Activated naive CD8-positive, alpha-beta T cell treated with anti-CD3 and anti-CD28 coated beads for 36 hours (primary cell): ENCODE measurements at places on chromosomes 2 and 18. TPM values are rescaled to one million over a fixed set of nuclear protein-coding genes. Genes with fewer than 3 reads are reported as not detected.

DNA sequence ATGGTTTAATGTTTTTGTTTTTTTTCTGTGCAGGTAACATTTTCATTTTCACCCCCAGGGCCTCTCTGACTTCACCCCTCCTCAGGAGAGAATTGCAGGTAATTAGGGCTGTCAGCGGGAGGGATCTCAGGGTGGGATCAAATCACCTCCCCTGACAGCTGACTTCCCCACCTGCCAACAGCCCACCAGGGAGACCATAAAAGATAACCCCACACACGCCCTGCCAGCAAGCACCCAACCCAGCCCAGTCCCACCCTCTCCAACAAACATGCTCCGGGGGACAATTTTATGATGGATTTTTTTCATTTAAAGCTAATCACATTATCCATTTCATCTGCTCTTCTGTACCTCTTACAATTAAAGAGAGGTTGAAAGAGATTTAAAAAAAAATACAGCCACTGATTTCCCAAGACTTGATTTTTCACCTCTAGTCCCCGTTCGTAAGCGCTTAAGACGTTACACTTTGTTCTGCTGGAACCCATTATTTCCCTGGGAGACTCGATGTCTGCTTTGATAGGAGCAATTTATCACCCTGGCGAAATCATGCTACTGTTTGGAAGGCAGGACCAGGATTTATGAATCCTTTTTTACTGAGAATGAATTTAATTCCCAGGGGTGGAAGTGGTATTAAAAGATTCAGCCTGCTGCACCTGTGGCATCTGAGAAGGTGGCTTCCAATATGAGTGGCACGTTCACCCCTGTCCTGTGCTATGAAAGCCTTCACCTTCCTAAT lies 232.9 kb upstream of the ID2 start:
- DNase-seq, result no peak

DNA sequence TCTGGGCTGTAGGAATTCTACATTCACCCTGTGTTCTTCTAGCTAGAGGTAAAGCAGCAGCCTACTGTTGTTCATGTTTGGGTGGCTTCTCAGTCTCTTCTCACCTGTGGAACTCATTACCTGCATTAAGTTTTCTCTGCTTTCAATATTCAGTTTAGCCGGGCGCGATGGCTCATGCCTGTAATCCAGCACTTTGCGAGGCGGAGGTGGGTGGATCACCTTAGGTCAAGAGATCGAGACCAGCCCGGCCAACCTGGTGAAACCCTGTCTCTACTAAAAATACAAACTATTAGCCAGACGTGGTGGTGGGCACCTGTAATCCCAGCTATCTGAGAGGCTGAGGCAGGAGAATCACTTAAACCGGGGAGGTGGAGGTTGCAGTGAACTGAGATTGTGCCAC lies 139.8 kb upstream of the UBE2E3 start:
- no peak for DNase-seq

GRCh38 chr2:18402831-18403230 lies 157.6 kb downstream of the RDH14 start:
- no peak for DNase-seq

GRCh38 chr18:74828200-74828599 lies 230.5 kb downstream of the ZNF407 start:
- no peak for DNase-seq

- DNase-seq, result no peak
Observed at GRCh38 chr2:9256147-9256546, 49.5 kb downstream of the ASAP2 start.

GRCh38 chr2:20970068-20970467 lies 73.8 kb downstream of the APOB start:
- no peak for DNase-seq

DNA sequence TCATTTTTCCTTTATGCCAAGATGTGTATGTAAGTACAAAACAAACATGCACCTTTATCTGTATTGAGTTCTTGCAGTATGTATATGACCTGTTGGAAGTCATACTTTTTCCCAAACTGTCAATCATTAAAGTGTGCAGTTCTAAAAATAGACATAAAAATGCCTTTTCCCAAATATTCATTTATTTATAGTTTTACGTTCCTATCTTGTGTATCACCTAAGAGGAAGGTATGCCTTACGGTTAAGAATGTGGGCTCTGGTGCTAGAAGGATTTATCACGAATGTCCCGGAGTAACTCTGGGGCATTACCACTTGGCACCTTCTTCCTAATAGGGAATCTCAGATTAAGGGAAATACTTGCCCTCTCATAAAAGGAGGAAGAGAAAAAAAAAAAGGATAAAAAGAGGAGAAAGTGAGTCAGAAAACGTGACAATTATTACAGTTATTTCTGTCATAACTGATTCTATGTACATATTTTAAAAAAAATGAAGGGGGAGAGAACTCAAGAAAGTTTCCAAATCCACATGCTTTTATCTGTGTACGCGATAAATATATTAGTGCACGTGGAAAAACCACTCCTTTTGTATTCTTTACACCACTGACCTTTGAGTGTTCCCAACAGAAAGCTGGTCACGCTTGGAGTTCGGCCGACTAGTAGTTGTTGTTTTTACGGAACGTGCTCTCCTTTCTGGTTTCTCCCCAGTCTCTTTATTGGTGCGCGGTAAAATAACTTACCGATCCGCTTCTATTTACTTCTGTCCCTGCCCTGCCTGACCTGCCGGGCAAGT lies 721 bp downstream of the MCEE start:
- DNase-seq, result no peak

ANO7 gene
- total RNA-seq, result 3.6 TPM

MRPS5 gene
- total RNA-seq, result 83.8 TPM

PSD4 gene
- total RNA-seq, result 198 TPM

NTSR2 gene
- total RNA-seq, result not detected

HOXD4 gene
- not detected for total RNA-seq

OBSL1 gene
- 1.7 TPM for total RNA-seq

SERPINB12 gene
- total RNA-seq, result not detected

EGR4 gene
- total RNA-seq, result 0.41 TPM
